ENCODE measurements at places on chromosomes 4 and X.
A peak's percentile ranks its signal among the peaks of the same experiment; 100 is the strongest.

GRCh38 chr4:786861-787300, 39.0 kb downstream of the CPLX1 start:
- DNase-seq, result no peak

GRCh38 chrX:10102046-10102704, 54.6 kb upstream of the CLCN4 start:
- DNase-seq, result no peak

DNA sequence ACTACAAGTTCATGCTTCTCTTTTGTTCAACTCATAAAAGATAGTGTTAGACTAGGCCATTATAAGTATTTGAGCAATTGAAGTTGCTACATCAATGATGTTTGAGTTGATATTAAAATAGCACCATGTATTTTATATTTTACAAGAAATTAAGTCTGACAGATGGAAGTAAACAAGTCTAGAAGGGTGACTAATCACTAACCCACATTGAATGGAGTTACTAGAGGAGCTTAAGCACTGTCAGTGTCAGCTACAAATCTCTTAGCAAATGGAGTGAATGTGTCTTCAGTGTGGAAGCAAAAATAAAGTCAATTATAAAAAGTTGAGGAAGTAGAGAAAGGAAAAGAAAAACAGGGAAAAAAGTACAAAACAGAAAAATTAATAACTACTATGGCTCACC, 592.5 kb downstream of the PCDH18 start:
- DNase-seq, result no peak

- DNase-seq, result peak; percentile 12
Measured at GRCh38 chr4:48047421-48047844, 30.9 kb downstream of the NIPAL1 start.

GRCh38 chrX:39541881-39542280, 555.9 kb downstream of the BCOR start:
- DNase-seq, result no peak

- no peak for DNase-seq
Measured at GRCh38 chrX:53188763-53189162, 36.2 kb downstream of the KDM5C start.

DNA sequence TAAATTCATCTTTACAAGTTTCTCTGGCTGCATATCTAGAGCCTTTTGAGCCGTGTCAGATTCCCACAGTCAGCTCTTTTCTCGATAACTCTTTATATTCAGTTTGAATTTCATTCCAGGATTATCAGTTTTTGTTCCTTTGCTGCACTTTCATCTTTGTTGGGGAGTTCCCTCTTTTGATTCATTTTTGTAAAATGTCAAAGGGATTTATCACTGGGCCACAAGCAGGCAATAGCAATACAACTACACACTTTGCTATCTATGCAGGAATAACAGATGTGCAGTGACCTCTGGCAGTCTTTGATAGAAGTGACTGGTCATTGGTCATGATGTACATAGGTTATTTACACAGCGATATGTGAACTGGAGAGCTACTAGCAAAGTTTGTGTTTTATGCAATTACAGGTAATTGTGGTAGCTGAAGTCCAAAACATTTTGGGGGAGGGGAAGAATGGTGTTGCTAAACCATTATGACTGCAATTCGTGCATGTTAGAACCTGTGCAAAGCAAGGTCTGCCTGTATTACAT, 43.8 kb downstream of the HPGDS start:
- DNase-seq, result no peak

DNA sequence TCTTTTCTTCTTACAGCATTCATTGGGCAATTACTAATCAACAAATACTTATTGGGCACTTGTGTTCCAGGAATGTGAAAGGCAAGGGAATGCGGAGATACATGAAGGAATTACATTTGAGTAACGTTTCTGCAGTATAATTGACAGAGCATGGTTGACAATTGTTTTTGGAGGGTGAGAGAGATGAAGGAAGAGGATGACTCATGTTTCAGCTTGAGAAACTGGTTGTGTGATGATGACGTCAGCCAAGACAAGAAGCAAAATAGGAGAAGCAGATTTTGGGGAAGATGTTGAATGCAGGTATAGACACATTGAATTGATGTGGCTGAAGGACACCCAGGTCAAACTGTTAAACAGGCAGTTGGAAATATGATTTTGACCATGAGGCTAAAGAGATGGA, 8.0 kb upstream of the CPEB2 start:
- DNase-seq, result no peak

DNA sequence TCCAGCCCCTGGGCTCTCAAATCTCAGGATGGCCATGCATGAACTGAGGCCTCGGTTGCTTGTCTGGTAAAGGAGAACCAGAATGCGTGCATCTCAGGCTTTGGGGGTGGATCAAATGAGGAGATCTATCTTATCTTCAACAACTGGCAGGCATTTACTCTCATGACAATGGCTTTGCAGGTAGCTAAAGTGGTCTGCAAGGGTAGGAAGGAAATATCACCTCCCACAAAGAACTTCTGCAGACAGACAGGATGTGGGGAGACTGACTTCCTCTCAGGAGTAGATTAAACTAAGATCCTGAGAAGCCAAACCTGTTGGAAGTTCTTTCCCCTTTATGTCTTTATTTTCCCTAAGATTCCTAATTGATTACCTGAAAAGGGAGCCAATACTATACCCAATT, 7.8 kb downstream of the LDB2 start:
- no peak for DNase-seq

GRCh38 chrX:47218920-47219815, 687 bp downstream of the CDK16 start:
- peak; percentile 29 for DNase-seq

DNA sequence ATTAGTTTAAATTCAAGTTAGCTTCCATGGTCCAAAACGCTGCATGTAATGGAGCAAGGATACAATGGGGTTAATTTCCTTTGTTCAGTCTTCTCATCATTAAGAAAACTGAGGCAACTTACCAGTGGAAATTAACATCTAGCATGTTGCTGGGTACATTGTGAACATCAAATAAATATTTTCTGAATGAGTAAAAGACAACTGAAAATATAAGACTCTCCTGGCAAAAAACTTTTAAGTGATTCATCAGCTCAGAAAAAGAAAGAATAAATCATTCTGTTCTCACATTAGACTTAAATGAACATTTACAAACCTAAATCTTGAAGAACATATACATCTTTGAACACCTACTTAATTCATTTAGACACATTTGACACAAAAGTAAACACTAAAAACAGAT, 138.4 kb upstream of the ETNPPL start:
- no peak for DNase-seq

DNA sequence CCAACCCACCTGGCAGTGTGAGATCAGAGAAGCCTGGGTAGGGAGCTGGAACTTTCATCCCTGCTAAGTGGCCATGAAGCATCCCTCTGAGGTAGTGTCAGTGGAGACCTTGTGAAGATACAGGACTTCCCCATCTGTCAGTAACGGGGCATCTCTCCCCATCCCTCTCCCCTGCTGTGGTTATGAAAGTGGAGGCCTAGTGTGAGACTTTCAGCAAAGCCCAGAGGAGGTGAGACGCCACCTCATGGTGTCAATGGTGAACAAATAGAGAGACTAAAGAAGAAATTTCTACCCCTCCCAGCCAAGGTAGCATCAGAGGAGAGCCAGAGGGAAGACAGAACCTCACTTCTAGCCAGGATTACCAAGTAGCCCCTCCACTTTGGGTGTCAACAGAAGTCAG, 150.2 kb downstream of the VEGFC start:
- DNase-seq, result no peak

GRCh38 chr4:41430792-41431191, 107.2 kb upstream of the LIMCH1 start:
- no peak for DNase-seq

GRCh38 chr4:20299515-20299914, 47.8 kb downstream of the SLIT2 start:
- DNase-seq, result no peak

- no peak for DNase-seq
Measured at GRCh38 chr4:40246011-40246900, 49.4 kb downstream of the RHOH start.

- DNase-seq, result no peak
Measured at GRCh38 chr4:100450449-100450848, 67.4 kb downstream of the EMCN start.

GRCh38 chr4:73852771-73853170, 325 bp upstream of the PF4V1 start:
- no peak for DNase-seq

GRCh38 chr4:142316913-142317312, 529.2 kb downstream of the INPP4B start:
- no peak for DNase-seq

DNA sequence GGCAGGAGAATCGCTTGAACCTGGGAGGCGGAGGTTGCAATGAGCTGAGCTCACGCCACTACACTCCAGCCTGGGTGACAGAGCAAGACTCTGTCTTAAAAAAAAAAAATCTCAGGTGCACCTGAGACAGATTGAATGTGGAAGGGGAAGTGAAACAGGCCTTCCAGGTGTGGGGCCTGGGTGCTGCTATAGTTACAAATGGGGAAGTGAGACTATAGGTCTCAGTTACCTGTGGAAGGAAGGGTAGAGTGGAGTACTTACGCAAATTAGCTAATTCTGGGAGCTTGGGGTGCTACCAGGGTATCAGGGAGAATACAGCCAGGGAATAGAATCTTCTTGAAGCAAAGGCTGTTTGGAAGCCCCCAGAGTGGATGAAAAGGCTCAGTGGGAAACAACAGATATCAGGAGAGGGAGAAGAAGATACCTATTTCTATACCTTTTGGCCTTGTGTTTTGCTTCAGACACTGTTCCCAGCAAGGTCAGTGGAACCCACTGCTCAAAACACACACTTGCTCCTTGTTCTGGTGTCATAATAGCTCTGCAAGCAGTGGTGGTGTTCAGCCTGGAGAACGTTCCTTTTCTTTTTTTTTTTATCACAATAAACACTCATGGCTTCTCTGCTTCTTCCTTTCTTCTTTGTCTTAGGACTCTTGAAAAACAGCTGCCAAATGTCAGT, 7.0 kb downstream of the CD38 start:
- no peak for DNase-seq

DNA sequence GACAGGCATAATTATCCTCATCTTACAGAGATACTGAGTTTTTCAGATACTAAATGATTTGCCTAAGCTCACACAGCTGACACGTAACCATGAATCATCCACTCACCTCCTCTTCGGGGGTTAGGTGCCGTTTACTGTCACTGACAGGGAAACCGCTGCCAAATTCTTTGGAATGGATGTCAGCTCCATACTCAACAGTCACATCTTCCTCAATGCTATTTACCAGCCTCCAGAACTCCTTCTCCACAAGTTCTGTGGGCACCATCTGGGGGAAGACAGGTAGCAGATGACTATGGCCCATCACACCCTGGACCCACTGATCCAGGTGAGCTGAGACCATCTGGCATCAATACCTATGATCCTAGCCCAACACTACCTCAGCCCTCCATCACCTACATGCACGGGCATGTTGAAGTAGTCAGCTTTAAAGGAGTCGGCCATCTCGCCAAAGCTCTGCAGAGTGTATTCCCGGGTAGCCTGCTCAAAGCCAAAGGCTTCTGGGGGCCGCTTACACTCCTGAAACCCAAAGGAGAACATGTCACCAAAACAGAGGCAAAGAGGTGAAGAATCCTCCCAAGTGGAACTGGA, 13.5 kb downstream of the KDM5C start:
- DNase-seq, result no peak

DNA sequence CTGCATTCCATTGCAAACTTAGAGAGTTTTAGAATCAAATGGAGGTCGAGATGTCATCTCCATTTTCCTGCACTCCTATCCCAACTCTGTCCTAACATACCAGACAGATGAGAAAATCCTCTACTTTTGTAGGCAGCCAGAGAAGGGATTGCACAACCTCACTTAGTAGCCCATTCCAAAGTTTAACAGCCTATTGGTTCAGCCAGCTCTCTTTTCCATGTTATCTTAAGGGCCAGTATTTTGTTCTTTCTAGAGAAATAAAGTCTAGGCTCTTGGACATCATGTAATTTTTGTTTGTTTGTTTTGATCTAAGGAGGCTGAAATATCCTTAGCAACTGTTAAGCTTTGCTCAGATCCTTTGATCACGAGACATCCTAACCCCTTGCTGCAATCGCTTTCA, 173.0 kb downstream of the COX18 start:
- no peak for DNase-seq

DNA sequence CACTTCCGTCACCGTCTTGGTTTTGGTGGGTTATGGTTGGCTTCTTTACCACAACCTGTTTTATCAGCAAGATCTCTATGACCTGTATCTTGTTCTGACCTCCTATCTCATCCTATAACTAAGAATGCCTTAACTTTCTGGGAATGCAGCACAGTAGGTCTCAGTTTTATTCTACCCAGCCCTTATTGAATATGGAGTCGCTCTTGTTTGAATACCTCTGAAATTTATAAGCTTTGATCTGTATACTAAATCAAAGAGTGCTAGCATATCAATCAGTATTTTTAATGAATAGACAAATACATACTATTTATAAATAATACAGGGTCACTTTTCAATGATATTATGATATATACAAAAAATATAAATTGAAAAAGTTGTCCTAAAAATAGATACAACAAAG, 690.0 kb downstream of the TRAM1L1 start:
- DNase-seq, result no peak

All from T-cell (primary cell).